ENCODE measurements at places on chromosomes 7 and 10.

DNA sequence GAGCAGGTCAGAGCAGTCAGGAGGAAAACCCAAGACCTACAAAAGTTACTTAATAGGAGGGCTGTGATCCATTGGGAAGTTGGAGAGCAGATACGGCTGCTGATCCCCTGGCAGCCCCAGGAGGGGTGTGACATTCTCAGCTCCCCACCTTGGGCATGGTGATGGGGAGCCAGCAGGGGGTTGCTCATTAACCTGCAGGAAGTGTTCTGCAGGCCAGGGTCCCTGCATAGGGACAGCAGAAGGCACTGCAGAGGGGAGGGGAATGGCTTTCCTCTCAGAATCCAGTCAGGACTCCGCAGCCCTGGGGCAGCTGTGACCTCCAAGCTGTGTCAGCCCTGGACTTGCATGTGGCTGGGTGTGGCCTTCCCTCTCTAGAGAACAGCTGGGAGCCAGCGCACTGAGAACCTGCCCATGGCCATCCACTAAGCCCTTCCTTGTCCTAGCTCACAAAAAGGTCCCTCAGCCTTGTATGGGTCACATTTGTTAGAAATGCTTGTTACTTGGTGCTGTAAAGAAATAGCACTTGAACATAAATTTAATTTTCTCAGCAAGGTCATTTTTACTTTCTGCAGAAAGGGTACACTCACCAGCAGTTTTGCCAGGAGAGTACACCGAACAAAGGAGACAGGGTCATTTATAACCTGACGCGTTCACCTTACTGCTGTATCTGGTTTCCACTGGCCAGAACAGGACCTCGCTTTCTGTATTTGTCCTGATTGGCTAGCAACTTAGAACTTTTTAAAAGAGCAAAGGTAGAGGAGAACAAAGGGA, 169.6 kb downstream of the COBL start:
- no peak for DNase-seq

- no peak for DNase-seq
Measured at GRCh38 chr10:130036296-130037065, 72.4 kb upstream of the EBF3 start.

GRCh38 chr10:69800109-69800508, 1.6 kb upstream of the COL13A1 start:
- no peak for DNase-seq

GRCh38 chr7:29196971-29197595, 2.5 kb downstream of the CHN2 start:
- DNase-seq: no peak

DNA sequence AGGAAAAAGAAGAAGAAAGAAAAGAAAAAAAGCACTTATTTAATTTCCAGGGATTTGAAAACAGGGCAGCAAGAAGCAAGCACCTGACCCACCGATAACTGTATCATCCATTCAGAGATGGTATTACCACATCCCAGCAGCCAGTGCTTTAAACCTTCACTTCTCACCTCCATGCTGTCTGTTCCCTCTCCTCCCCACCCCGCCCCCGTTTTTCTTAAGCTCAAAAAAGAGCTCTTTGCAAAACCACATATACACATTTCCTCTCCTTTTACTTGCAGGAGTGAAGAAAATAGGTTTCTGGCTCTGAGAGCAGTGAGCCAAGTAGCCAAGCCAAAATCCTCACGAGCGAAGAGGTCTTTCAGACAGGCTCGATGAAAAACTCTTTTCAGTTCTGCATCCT, 2.2 kb downstream of the STOX1 start:
- no peak for DNase-seq

DNA sequence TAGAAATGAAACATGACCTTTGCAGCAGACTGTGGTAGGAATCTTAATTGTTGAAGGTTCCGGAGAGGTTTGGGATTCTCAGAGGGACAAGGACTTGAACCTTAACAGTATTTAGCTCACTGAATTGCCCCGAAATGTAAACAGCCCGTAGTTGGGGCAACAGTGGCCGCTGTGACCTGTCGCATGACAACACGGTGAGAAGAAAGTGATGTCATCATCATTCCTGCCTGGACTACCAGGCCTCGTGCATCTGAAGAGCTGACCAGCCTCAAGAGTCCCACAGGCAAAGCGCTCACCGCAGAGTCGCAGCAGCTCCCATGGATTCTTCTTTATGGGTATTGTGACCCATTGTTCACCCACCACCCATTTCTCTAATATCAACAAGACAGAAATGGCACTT, 250.6 kb downstream of the KLF6 start:
- no peak for DNase-seq

- no peak for DNase-seq
Measured at GRCh38 chr10:112956631-112957350, 6.7 kb downstream of the TCF7L2 start.

- DNase-seq: no peak
Measured at GRCh38 chr7:119684763-119685162, 588.2 kb upstream of the KCND2 start.

DNA sequence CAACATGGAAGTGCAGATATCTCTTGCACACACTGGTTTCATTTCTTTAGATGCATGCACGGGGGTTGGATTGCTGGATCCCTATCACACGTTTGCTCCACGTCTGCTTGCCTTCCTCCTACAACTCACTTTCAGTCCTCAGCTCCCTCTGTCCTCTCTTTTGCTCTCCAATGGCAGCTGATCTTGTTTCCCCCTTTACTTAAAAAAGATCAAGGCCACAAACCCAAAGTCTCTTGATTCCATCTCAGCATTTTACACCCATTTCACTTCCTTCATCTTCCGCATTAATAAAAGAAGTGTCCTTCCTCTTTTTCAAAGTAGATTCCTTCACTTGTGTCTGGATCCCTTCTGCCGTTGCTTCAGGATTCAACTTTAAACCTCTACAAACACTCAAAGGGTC, 245.2 kb downstream of the DOCK4 start:
- DNase-seq: no peak

GRCh38 chr7:13560441-13560840, 429.0 kb downstream of the ETV1 start:
- DNase-seq: no peak

GRCh38 chr7:150959081-150959480, 19.0 kb downstream of the KCNH2 start:
- DNase-seq: no peak

DNA sequence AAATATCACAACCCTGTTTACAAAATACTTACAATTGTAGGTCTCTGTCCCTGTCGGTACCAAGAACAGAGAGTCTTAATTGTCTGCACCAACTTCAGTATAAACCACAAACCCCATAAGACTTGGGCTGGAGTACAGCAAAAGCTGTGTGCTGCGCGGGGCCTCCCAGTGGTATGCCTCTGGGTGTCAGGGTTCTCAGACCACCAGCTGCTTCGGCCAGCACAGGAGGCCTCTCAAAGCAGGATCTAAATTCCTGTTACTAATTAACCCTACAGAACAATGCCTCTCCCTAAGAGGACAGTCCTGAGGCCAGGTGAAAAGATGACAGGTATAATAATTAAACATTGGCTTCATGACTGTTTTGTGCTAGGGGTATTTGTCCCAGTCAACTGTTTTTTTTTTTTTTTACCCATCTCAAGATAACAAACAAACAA, 957 bp upstream of the SVIL start:
- no peak for DNase-seq

GRCh38 chr7:50185208-50185607, 92.2 kb upstream of the ZPBP start:
- DNase-seq: no peak

- no peak for DNase-seq
Measured at GRCh38 chr7:103887853-103888602, 101.4 kb downstream of the RELN start.

- no peak for DNase-seq
Measured at GRCh38 chr7:148319316-148319808, 271.2 kb upstream of the C7orf33 start.

DNA sequence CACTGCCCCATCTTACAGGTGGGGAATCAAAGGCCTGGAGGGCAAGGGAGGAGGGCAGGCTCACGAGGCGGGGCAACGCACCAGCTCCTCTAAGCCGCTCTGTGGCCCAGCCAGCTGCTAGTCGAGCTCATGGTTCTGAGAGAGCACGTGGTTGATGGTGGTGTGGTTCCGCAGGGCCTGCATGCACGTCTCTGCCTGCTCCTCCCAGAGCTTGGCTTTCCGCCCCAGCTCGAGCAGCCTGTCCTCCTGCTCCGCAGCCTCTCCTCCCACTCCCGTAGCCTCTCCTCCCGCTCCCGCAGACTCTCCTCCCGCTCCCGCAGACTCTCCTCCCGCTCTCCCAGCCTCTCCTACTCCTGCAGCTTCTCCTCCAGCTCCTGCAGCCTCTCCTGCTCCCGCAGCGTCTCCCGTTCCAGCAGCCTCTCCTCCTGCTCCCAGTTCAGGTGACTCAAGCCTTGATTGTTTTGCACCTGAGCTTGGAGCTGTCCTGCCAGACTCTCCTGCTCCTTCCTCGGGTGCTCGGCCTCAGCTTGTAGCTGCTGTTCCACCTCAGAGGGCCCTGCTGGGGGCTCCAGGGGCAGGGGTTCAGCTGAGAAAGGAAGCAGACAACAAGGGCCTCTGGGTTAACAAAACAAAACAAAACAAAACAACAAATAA, 19.1 kb upstream of the MTPAP start:
- no peak for DNase-seq

DNA sequence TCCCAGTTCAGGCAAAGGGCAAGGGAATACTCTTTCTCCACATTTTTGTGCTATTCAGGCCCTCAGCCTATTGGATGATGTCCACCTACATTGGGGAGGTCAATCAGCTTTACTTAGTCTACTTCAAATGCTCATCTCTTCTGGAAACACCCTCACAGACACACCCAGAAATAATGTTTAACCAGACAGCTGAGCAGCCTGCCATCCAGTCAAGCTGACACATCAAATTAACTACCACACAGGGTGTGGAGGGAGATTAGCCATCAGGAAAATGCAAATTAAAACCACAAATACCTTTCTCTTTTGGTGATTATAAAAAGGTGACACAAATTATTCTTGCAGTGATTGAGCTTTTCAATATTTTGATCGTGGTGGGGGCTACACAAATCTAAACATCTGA, 74.7 kb upstream of the FZD8 start:
- no peak for DNase-seq

GRCh38 chr10:50361946-50362345, 110.6 kb upstream of the ASAH2 start:
- no peak for DNase-seq

DNA sequence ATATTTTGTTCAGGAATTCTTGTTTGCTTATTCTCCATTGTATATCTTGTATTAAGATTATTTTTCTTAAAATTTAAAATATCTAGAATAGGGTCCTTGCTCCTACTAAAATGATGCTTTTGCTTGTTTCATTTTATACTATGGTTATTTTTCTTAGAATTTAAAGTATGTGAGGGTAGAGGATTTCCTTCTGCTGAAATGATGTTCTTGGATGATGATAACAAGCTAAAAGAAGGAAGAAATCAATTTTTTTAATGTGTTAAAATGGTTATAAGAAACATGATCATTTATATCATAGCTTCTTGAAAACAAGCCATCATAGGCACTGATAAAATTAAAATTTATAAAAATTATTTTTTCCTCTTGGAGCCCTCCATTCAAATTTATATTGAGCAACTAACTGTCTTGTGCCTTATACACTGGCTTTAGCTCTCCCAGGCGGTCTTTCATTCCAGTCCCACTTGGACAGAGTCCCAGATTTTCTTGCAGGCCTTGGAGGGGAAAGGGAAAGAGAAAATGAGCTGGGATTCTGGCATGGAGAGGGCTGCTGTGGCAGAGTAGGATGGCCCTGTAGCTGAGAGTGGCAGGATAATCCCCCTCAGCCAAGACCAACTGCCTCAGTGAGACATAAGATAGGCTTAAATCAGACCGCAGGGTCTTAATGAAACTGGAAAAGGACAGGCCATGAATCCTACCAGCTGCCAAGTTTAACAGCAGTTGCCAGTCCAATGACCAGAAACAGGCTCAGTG, 60.2 kb downstream of the DNAJB9 start:
- no peak for DNase-seq

GRCh38 chr7:78173666-78174065, 375.1 kb downstream of the PHTF2 start:
- no peak for DNase-seq

DNA sequence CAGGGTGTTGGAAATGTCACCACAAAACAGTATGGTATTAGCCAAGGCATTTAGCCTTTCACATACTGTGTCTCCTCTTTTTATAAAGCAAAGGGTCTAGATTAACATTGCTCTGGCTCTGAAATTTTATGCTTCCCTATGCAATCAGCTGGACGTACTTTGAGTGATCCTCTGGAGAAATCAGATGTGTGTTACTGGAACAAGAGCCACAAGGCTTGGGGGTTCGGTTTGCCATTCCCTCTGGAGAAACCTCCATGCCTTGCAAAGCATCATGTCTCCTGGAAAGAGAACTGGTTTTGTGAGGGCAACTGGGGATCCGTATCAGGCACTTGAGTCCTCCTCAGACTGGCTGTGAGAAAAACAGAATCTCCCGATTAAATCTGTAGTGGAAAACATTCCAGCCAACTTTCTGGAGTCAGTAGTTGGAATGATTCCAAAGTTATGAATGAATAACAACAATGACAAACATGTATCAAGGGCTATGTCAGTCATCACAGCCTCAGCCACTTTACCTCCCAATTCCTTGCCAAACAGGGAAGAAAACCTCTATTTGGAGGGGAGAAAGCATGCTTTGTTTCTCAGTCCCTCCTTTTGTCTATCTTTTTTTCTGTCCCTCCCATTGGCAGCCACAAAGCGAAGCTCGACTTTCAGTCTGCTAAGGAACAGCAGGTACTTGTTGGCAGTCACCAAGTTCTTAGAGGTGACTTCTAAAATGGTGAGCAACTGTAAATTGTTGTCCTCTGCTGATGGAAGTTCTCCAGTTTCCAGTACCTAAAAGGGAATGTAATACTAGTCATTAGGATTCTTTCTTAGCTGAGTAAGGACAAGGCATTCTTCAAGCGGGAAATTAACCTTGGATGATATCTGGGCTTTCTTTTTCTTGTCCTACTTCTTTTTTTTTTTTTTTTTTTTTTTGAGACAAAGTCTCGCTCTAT, 864.8 kb upstream of the AUTS2 start:
- DNase-seq: no peak

DNA sequence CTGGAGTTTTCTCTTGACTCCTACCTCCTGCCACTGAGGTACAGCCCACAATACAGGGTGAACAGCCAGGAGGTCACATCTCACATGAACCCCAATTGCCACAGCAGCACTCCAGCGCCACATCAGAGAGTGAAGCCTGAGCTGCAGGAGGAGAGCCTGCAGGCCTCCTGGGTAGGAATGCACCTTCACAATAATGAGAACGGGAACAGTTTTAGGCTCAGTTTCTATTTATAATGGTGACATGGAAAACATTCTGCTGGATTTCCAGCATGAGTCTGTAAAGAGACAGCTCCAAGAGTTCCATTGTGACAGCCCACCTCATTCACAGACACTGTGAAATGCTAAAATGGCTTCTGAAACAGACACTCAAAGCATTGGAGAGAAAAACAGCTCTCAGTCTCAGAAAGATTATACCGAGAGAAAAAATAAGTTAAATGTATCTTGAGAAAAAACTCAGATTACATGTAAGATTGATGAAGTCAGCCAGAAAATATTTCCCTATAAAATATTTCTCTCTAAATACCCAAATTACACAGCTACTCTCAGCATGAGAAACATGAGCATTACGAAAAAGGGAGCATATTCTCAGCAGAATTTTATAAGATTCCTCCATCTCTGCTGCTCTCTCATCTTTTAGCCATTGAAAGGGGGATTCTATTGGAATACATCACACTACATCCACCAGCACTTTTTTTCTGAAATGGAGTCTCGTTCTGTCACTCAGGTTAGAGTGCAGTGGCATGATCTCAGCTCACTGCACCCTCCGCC, 11.3 kb downstream of the ZNF680 start:
- no peak for DNase-seq

- no peak for DNase-seq
Measured at GRCh38 chr10:48554656-48555055, 50.2 kb downstream of the ARHGAP22 start.
